A549 treated with CORT108297 at 1 μM for 4 hours (cell line): ENCODE measurements at places on chromosomes 6 and 20. TPM values are rescaled to one million over a fixed set of nuclear protein-coding genes. Genes with fewer than 3 reads are reported as not detected.

Gene COL21A1
- total RNA-seq: 0.72 to 1.1 TPM (median 0.76 TPM) in 5 replicates

Gene FAM135A
- 9.6 to 12.3 TPM (median 10.7 TPM) in 5 replicates for total RNA-seq

Gene NKX2-4
- 0.03 to 0.05 TPM (median 0.05 TPM) in 3 of 5 replicates, not detected in the others for total RNA-seq

Gene RAD21L1
- 0.09 TPM in 1 of 5 replicates, not detected in the others for total RNA-seq

Gene SLC35D3
- 0.05 to 0.13 TPM (median 0.08 TPM) in 5 replicates for total RNA-seq

Gene ADGRB3
- not detected in 5 replicates for total RNA-seq

Gene CLVS2
- total RNA-seq: 0.08 to 0.16 TPM (median 0.14 TPM) in 5 replicates

Gene LGSN
- 2.6 to 3.7 TPM (median 3.3 TPM) in 5 replicates for total RNA-seq

Gene DTD1
- total RNA-seq: 77.6 to 82.6 TPM (median 77.9 TPM) in 5 replicates

Gene MTO1
- total RNA-seq: 10.1 to 14.1 TPM (median 10.6 TPM) in 5 replicates

Gene NEDD9
- 30.3 to 45.7 TPM (median 40.6 TPM) in 5 replicates for total RNA-seq

Gene COL11A2
- total RNA-seq: 0.52 to 1.2 TPM (median 0.92 TPM) in 5 replicates

Gene CST5
- not detected in 5 replicates for total RNA-seq

Gene PERP
- 85.2 to 91.7 TPM (median 85.9 TPM) in 5 replicates for total RNA-seq

Gene SLC18B1
- total RNA-seq: 4.9 to 5.8 TPM (median 5.1 TPM) in 5 replicates

Gene TMEM74B
- 3.2 to 5.3 TPM (median 4.1 TPM) in 5 replicates for total RNA-seq

Gene WFDC6
- not detected in 5 replicates for total RNA-seq

Gene SLC17A2
- not detected in 5 replicates for total RNA-seq

Gene ZNF341
- total RNA-seq: 2.8 to 4.9 TPM (median 3.9 TPM) in 5 replicates

Gene ZSCAN31
- 1.7 to 2.8 TPM (median 2.1 TPM) in 5 replicates for total RNA-seq

Gene NEU1
- 23.0 to 37.8 TPM (median 29.3 TPM) in 5 replicates for total RNA-seq

Gene SLC25A27
- 0.36 to 0.75 TPM (median 0.51 TPM) in 5 replicates for total RNA-seq

Gene TRAPPC3L
- not detected in 5 replicates for total RNA-seq
